NCI-H2029 treated with DMSO at 0.1 percent for 48 hours (cell line): ENCODE measurements at places on chromosomes 16 and 17.

DNA sequence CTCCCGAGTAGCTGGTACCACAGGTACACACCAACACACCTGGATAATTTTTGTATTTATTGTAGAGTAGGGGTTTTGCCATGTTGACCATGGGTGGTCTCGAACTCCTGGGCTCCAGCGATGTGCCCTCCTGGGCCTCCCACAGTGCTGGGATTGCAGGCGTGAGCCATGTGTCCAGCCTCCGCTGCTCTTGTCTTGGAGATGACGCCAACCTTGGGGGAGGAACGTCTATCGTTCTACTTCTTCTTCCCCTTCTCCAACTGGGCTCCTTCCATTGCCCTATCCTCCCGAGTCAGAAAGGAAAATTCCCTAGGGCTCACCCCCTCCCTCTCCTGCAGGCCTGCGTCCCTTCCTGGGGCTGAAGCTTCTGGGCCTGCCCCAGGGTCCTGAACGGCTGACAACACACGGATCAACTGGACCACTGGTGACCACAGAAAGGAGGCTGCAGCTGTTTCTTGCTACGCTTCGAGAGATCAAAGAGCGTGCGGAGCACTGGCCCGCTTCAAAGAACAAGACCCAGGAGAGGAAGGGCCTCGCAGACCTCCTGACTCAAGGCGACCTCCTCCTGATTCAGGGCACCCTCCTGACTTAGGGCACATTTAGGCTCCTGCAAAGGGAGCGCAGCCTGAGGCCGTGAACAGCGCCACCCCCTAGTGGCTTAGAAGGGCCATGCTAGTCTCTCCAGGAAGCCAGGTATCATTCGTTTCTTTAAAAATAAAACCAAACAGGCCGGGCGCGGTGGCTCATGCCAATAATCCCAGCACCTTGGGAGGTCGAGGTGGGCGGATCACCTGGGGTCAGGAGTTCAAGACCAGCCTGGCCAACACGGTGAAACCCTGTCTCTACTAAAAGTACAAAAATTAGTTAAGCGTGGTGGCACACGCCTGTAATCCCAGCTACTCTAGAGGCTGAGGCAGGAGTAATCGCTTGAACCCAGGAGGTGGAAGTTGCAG lies 48.5 kb upstream of the HELZ start:
- peak; percentile 2 for DNase-seq

- no peak for DNase-seq
Observed at GRCh38 chr17:81487487-81488275, 24.9 kb downstream of the ACTG1 start.

GRCh38 chr16:88200896-88201185 lies 181.9 kb upstream of the ZNF469 start:
- DNase-seq, result no peak

- DNase-seq, result no peak
Observed at GRCh38 chr17:77435272-77436057, 294.7 kb downstream of the SEC14L1 start.

DNA sequence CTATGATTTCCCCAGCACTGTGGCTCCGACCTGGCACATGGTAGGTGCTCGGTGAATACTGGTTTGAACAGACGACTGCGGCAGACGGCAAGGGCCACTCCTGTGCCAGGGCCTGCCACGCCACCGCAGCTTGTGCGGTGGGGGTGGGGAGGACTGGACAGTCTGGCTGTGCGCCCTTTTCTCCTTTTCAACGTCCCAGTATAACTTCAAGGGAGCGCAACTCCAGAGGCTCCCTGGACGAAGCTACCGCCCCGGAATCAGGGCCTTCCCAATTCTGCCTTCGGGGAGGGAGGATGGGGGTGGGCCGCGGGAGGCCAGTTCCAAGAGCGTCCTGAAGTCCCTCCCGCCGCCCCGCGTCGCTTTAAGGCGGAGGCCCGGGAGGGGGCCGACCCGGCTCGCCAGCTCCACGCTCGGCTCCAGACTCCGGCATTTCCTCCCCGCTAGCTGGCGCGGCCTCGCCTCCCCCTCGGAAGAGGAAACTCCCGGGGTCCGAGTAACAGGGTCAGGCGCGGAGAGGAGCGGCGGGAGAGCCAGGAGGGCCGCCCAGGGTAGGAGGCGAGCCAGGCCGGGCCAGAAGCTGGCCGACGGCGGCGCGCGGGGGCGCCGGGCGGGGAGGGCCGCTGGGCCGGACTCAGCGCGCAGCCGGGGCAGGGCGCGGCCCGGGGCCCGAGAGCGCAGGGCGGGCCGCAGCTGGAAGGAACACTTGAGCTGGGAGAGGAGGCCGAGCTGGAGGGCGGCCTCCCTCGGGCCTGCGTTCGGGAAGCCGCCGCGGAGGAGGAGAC lies at the start of gene ITPRIPL2:
Gene ITPRIPL2 (plus strand): TSS at position 388 of the 782 bp plus-strand sequence. CDS start 498 bp downstream, outside the sequence.
- no peak for DNase-seq

- peak; percentile 58 for DNase-seq
Observed at GRCh38 chr17:79809530-79810129, 12.8 kb upstream of the CBX8 start.

DNA sequence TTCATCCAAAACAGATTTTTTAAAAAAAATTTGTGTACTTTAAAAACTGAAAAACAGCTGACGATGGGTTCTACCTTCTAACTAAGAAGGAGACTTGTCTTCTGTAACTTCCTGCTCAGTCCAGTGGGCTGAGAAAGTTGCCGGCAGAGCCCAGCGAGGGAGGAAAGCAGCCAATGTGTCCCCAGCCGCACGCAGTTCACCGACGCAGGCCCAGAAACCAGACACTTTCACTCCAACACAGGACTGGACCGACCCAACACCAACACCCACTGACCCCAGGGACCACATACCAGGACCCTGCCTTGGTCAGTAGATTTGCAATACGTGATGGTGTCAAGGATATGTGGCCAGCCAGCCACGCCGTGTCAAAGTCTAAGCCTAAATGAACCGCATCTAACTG lies 25.6 kb downstream of the TRAP1 start:
- DNase-seq, result no peak

DNA sequence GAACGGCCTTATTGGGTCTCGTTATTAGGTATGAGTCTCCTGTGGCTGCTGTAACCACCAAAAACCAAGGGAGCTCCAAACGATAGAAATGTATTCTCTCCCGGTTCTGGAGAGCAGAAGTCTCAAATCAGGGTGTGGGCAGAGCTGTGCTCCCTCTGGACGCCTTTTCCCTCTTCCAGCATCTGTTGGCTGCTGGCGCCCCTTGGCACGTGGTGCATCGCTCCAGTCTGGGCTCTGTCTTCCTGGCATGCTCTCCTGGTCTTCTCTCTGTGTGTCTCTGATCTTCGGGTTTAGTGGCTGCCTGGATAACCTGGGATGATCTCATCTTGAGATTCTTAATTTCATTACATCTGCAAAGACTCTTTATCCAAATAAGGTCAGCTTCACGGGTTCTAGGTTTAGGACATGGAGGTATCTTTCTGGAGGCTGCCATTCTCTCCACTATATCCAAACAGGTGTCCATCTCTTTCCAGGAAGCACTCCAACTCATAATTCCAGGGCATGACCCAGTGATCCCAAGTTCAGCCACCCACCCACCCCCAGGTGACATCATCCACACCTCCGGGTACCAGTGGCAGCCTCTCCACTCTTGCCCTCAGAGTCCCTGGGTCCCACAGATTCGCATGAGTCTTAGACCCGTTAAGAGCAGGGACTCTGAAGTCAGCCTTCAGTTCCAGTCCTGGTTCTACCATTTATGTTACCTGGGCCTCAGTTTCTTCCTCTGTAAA lies 145.5 kb upstream of the FOXF1 start:
- no peak for DNase-seq

- DNase-seq, result no peak
Observed at GRCh38 chr16:47493381-47494337, 32.5 kb downstream of the PHKB start.

- DNase-seq, result peak; percentile 3
Observed at GRCh38 chr17:65323049-65323448, 185.9 kb downstream of the RGS9 start.

GRCh38 chr16:228151-228851 lies 948 bp downstream of the LUC7L start:
- DNase-seq, result peak; percentile 10

- DNase-seq, result no peak
Observed at GRCh38 chr16:69904495-69905170, 46.5 kb upstream of the CLEC18A start.

GRCh38 chr16:9859701-9860327 lies 322.4 kb downstream of the GRIN2A start:
- no peak for DNase-seq

DNA sequence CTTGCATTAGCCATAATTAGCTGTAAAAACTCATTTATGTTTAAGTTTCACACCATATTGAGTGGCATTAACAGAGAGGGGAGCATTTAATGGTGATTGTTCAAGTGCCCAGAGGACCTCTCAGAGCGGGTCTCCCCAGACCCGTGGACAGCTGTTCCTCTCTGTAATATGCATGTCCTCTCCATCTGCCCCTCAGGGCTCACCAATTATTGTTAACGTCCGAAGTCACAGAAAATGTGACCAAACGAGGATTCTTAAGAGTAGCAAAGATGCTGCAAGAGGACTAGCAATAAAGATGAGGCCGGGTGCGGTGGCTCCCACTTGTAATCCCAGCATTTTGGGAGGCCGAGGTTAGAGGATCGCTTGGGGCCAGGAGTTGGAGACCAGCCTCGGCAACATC lies 130.2 kb downstream of the CPPED1 start:
- DNase-seq, result no peak

GRCh38 chr16:79403534-79403933 lies 197.0 kb downstream of the MAF start:
- no peak for DNase-seq

DNA sequence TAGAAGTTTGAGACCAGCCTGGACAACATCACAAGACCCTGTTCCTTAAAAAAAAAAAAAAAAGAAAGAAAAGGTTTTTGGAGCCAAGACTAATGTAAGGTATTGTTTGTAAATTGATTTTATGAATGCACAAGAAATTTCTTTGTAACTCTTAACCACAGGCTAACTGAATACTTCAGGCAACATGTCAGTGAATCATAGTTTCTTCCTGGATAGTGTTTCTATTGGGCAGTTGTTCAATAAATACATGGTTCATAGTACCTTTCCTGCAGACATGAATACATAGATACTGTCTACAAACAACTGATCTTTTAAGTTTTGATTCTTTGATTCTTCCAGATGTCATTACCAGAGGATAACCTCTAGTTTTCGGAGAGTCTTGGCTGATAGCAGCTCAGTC lies 11.6 kb downstream of the DDX42 start:
- no peak for DNase-seq

- DNase-seq, result no peak
Observed at GRCh38 chr17:30148376-30148775, 31.8 kb downstream of the NSRP1 start.

GRCh38 chr17:77177002-77177741 lies 36.4 kb downstream of the SEC14L1 start:
- DNase-seq, result no peak

- DNase-seq, result no peak
Observed at GRCh38 chr16:65895906-65896305, 470.6 kb upstream of the CDH5 start.

- DNase-seq, result no peak
Observed at GRCh38 chr17:50423553-50424159, 2.4 kb upstream of the ACSF2 start.

DNA sequence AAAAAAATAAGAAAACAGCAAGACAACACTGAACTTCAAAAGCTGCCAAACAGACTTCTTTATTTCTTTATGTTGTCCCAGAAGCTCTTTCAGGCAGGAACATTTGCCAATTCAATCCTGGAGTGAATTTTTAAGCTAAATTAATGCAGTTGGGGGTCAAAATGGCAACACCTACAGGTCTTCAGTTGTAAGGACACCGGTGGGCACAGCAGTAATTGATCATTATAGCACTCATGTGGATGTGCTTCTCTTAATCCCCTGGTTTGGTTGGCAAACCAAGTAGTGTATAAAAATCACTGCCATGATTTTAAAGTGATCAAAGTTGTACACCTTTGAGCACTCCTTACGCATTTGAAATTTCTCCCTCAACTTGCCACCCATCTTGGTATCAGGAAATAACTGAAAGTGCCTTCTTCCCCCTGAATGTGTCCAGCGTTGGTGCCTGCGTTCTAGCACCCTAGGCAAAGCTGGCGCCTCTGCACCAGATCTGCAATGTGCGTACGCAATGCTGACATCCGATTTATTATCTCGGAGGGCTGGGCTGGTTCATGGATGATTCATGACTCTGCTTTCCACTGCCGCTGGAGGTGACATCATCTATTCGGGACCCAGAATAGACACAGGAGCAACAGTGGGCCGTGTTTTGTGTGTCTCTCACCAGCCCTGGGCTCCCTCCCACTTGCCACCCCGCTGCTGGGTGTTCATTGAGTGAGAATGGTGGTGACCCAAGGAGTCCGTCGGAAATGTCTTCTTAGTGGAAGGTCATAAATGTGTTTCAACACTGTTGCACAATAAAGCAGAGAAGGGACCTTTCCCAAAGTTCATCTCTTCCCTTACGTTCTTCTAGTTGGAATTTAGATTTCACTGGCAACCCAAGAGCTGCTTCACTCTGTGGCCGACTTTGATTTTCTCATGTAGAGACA lies 203.4 kb downstream of the CCDC182 start:
- no peak for DNase-seq

DNA sequence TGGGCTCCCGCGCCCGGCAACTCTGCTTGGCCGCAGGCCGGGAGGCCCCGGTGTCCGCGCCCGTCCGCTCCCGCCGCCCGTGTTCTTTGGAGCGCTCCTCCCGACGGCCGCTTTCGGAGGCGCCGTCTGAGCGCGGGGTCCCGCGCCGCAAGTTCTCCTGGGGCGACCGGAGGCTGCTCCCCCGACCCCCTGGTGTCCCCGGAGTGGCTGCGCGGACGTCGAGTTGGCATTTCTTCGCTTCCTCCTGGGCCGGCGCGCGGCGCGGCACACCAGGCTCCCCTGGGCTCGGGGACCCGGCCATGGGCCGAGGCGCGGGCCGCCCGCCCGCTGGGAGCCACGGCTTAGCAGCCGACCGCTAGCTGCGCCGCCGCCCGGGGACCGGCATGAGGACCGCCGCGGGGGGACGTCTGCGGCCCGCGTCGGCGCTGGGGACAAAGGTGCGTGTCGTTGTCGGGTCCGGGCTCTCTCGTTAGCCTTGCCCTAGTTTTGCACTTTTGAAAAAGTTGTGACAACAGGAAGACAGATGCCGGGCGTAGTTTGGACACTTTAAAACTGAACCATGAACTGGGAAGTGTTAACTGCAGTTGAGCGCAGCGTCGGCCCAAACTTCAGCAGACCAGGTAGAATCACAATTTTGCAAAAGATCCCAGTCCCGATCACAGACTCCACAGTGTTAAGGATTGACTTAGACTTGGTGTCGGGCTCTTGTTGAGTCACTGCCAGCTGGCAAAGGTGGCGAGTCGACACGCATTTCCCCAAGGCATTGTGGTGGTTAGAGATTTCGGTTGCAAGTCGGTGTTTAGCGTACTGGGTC lies 700 bp downstream of the UBN1 start:
- peak; percentile 14 for DNase-seq

- no peak for DNase-seq
Observed at GRCh38 chr16:49788572-49788971, 67.3 kb downstream of the ZNF423 start.

GRCh38 chr16:81873843-81874752 lies 95.0 kb downstream of the PLCG2 start:
- DNase-seq, result peak; percentile 1

- no peak for DNase-seq
Observed at GRCh38 chr17:6474376-6474775, 30.1 kb downstream of the PIMREG start.
